ENCODE measurements at places on chromosomes 4 and X. TPM values are rescaled to one million over a fixed set of nuclear protein-coding genes. Genes with fewer than 3 reads are reported as not detected.

Gene FGF13
- 32.2 TPM for total RNA-seq

Gene POU3F4
- 3.6 TPM for total RNA-seq

Gene SULT1E1
- total RNA-seq = not detected

Gene CXCL8
- total RNA-seq = not detected

Gene ERAS
- total RNA-seq = not detected

Gene MAGED4
- 76.9 TPM for total RNA-seq

- no peaks in the 10 kb centered on the region for H3K4me1 ChIP-seq
- H3K36me3 ChIP-seq = no peaks in the 10 kb centered on the region
- no peak for DNase-seq
- H3K4me3 ChIP-seq = no peak overlapping the region
- no peak overlapping the region for H3K27ac ChIP-seq
These were observed 53.0 kb downstream of the ARSF start for GRCh38 chrX:3094261-3094660.

DNA sequence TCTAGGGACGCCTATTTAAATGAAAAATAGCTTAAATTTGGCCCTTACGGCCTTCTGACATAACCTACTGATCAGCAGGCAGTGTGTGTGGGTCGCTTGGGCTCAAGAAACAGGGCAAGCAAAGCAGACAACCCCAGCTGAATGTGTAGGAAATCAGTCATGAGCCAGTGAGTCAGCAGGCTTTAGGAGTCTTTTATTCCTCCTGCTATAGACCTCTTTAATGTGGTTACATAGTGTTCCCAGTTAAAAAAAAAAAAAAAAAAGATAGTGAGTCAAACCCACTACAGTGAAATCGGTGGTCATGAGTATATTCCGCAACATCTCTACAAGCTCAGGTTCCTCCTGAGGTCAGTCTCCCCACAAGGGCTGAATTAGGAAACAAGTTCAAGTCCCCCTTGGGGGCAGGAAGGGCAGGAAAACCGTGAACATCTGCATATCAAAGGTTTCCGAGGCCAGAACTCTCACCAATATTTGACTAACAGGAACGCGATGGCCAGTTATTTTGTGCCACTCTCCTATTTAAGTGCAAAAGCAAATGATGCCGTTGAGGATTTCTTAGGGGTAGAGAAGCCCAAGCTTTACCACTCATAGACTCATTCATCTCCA is 32.7 kb downstream of the ACSL1 start:
- H3K4me3 ChIP-seq = no peak overlapping the region
- H3K27ac ChIP-seq = no peak overlapping the region
- H3K4me1 ChIP-seq = peaks cover 17% of the 10 kb centered on the region
- peaks cover 10% of the 10 kb centered on the region for H3K36me3 ChIP-seq
- no peak for DNase-seq

- H3K27me3 ChIP-seq = no peaks in the 10 kb centered on the region
- H3K4me3 ChIP-seq = no peak overlapping the region
- no peak overlapping the region for H3K27ac ChIP-seq
- peaks cover 13% of the 10 kb centered on the region for H3K36me3 ChIP-seq
- no peaks in the 10 kb centered on the region for H3K4me1 ChIP-seq
- no peak for DNase-seq
These were observed 210.1 kb downstream of the FBXW7 start for GRCh38 chr4:152325831-152326230.

- H3K36me3 ChIP-seq = no peaks in the 10 kb centered on the region
- peaks cover 22% of the 10 kb centered on the region for H3K4me1 ChIP-seq
- no peak for DNase-seq
- H3K4me3 ChIP-seq = peak overlapping the region; percentile 30
- peaks cover 64% of the 10 kb centered on the region for H3K27me3 ChIP-seq
These were observed 687 bp upstream of the GRIA2 start for GRCh38 chr4:157219711-157220370.

DNA sequence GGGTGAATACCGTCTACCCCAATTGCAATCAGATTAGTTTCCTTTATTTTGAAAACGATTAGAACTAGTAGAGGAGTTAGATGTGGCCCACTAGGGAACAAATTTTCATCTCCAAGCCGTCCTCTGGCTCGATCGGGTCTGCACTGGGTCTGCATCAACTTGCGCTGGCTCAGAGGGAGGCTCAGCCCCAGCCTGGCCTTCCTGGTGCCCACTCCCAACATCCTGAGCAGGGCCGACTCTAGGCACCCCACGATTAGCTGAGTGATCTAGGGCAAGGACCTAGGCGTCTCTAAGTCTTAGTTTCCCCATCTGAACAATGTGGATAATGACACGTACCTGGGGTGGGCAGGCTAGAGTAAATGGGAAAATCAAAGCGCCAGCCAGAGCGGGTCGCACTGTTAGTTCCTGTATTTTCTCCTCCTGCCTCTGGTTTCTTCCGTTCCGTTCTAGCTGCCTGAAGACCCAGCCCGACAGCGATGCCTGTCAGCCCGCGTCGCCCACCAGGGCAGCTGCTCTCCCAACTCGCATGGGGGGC is 7.7 kb upstream of the HAND2 start:
- H3K27me3 ChIP-seq = peaks cover 100% of the 10 kb centered on the region
- H3K4me1 ChIP-seq = peaks cover 18% of the 10 kb centered on the region
- no peaks in the 10 kb centered on the region for H3K36me3 ChIP-seq

DNA sequence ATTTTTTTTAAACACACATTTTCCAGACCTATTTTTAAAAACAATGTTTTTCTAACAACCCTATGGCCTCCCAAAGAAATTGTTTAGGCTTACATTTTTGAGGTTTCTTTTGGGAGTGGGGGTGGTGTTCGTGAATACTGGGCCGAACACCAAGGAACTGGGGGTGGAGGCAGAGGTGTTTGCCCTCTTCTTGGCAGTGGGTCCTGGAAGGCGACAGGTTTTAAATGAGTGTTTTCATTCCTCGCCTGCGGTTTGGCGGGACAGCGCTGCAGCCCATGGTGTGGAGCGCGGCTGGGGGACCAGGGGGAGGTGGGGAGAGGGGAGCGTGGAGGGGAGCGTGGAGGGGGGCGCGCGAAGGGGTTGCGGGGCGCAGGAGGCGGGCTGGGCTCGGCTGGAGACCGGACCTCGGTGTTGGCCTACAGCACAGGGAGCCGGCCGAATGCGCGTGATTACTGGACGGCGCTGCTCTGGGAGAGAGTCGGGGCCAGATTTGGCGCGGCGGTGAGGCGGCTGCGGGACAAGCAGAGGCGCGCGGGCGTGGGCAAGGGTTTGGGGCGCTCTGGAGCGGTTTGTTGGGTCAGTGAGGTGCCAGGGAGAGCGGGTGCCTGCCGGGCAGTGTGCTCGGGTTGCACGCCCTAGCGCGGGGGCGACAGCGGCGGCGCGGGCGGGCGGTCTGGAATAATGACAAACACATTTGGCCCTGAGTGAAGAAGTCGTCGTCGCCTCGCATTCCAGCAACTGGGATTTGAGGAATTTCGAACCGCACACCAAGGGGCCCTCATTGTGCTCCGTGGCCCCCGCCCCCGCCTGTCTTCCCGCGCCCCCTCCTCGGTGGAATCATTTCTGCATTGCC is 764 bp downstream of the PDGFRA start:
- H3K36me3 ChIP-seq = no peaks in the 10 kb centered on the region
- peak overlapping the region; percentile 82 for H3K4me3 ChIP-seq
- H3K4me1 ChIP-seq = peaks cover 53% of the 10 kb centered on the region
- no peak overlapping the region for H3K27ac ChIP-seq
- peak; percentile 38 for DNase-seq

DNA sequence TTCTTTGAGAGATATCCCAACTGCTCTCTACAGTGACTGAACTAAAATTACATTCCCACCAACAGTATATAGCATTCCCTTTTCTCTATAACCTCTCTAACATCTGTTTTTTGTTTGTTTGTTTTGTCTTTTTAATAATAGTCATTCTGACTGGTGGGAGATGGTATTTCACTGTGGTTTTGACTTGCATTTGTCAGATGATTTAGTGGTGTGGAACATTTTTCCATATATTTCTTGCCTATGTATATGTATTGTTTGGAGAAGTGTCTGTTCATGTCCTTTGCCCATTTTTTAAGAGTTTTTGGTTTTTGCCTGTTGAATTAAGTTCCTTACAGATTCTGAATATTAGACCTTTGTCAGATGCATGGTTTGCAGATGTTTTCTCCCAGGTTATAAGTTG is 9.0 kb downstream of the USO1 start:
- H3K27ac ChIP-seq = peak overlapping the region; percentile 36
- no peak overlapping the region for H3K4me3 ChIP-seq
- H3K4me1 ChIP-seq = peaks cover 13% of the 10 kb centered on the region
- no peaks in the 10 kb centered on the region for H3K27me3 ChIP-seq
- H3K36me3 ChIP-seq = peaks cover 4% of the 10 kb centered on the region

- H3K4me1 ChIP-seq = peaks cover 30% of the 10 kb centered on the region
- H3K36me3 ChIP-seq = no peaks in the 10 kb centered on the region
- peaks cover 5% of the 10 kb centered on the region for H3K27me3 ChIP-seq
- H3K27ac ChIP-seq = no peak overlapping the region
- no peak for DNase-seq
These were observed 49.2 kb downstream of the PRPS1 start for GRCh38 chrX:107677501-107677901.

DNA sequence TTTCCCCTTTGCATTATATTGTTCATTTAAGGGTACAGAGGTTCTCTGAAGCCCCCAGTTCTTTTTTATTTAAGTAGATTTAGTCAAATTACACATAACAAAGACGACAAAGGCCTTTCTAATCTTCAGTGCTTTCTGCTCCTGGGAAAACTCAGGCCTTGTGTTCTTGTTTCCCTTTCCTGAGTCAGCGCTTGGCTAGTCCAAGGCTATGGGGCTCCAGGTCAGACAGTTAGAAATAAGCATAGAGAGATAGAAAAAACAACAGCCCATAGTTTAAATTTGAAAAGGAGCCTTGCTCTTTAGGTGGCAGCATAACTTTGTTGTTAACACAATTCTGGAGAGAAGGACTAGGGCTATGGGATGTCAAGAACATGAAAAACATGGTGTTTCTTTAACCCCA is 97.3 kb downstream of the PPP1R2C start:
- H3K27me3 ChIP-seq = no peaks in the 10 kb centered on the region
- H3K36me3 ChIP-seq = no peaks in the 10 kb centered on the region
- no peak overlapping the region for H3K4me3 ChIP-seq
- no peak for DNase-seq
- H3K4me1 ChIP-seq = peaks cover 31% of the 10 kb centered on the region
- H3K27ac ChIP-seq = peak overlapping the region; percentile 93

GRCh38 chrX:10707773-10708172 is 87.4 kb upstream of the MID1 start:
- no peaks in the 10 kb centered on the region for H3K36me3 ChIP-seq
- H3K4me1 ChIP-seq = peaks cover 24% of the 10 kb centered on the region
- DNase-seq = no peak
- H3K4me3 ChIP-seq = no peak overlapping the region
- H3K27ac ChIP-seq = no peak overlapping the region
- no peaks in the 10 kb centered on the region for H3K27me3 ChIP-seq

DNA sequence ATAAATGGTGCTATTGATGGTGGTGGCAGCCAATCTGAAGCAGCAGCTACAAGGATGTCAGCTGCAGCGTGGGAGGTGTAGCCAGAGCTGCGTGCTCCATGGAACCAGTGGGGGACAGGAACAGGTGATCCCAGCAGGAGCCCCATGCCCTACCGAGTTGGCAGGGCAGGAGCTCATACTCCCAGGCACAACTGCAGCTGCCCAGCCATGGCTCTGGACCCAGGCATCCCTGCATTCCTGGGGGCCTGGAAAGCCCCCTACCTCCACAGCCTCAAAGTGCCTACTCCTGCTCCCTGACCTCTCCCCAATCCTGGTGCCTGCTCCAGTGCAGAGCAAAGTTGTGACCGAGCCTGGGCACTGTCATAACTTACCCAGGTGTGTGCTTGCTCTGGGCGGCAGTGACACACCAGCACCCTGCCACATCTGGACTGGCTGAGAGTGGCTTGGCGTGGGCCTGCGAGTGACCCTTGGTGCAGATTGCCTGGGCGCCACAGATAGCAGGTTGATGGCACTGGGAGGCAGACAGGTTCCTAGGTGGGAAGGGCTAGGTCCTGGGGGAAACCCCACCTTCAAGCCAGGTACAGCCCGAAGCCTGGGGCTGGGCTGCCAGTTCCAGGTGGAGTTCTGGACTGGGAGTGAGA is 101.1 kb downstream of the DCAF12L2 start:
- no peak overlapping the region for H3K4me3 ChIP-seq
- no peak overlapping the region for H3K27ac ChIP-seq
- H3K27me3 ChIP-seq = no peaks in the 10 kb centered on the region
- H3K36me3 ChIP-seq = no peaks in the 10 kb centered on the region

All from WTC11 (cell line).